ENCODE measurements at places on chromosomes 3 and 15.

DNA sequence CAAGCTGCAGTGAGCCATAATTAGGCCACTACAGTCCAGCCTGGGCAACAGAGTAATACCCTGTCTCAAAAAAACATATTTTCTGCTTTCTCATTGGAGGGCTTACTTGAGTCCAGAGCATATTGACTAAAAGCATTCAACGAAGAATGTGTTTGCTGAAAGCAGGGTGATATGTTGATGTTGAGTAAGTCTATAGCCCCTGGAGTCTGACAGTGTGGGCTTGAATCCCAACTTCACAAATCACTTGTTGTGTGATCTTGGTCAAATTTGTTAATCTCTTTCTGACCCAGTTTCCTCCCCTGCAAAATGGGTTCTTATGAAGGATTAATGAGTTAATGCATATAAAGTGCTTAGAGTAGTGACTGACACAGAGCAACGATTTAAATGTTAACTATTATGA, 403.9 kb downstream of the MECOM start:
- peak; percentile 28 for DNase-seq

- no peak for DNase-seq
Observed at GRCh38 chr3:56484525-56485032, 16.3 kb upstream of the ERC2 start.

DNA sequence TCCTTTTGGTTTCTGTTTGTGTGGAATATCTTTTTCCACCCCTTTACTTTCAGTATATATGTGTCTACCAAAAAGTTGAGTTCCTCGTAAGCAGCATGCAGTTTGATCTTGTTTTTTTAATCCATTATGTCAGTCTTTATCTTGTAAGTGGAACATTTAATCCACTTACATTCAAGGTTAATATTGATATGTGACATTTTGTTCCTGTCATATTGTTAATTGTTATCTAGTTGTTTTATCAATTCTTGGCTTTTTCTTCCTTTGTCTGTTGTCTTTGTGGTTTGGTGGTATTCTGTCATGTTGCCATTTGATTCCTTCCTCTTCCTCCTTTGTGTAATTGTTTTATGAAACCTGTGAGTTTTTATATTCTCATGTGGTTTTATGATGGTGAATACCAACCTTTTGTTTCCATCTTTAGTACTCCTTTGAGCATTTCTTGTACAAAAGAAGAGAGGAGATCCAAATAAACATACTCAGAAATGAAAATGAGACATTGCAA, 43.4 kb upstream of the XCR1 start:
- DNase-seq = no peak

- DNase-seq = no peak
Observed at GRCh38 chr15:40825661-40826422, 2.7 kb downstream of the PPP1R14D start.
